ENCODE measurements at places on chromosomes 5 and 9.

DNA sequence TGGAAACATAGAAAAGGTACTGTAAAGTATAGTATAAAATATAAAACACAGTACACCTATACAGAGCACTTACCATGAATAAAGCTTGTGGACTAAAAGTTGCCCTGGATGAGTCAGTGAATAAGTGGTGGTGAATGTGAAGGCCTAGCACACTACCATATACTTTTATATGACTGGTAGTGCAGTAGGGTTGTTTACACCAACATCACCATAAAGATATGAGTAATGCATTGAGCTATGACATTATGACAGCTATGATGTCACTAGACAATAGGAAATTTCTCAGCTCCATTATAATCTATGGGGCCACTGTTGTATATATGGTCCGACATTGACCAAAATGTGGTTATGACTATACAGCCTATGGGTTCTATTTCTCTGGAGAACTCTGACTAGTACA, 291.8 kb upstream of the ACTBL2 start:
- DNase-seq = no peak

- no peak for DNase-seq
These were observed 15.0 kb upstream of the TIFAB start for GRCh38 chr5:135467051-135467625.

GRCh38 chr5:178433273-178433775, 156.9 kb downstream of the COL23A1 start:
- DNase-seq = no peak

DNA sequence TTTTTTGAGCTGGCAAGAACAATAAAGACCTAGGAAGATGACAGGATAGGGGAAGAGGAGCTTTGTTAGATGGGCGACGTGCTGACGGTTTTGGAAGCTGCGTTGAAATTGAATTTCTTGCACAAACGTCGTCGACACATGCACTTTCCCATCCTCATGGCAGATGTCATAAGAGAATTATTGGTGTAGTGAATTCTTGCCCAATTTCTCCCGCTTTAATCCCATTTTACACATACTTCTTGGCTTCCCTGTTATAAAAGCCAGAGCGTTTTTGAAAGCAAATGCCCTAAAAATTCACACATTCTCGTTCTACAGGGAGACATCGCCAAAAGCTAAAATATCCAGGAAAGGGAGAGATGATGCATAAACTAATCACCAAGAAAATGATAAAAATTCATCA, 109.8 kb upstream of the DAP start:
- DNase-seq = no peak

DNA sequence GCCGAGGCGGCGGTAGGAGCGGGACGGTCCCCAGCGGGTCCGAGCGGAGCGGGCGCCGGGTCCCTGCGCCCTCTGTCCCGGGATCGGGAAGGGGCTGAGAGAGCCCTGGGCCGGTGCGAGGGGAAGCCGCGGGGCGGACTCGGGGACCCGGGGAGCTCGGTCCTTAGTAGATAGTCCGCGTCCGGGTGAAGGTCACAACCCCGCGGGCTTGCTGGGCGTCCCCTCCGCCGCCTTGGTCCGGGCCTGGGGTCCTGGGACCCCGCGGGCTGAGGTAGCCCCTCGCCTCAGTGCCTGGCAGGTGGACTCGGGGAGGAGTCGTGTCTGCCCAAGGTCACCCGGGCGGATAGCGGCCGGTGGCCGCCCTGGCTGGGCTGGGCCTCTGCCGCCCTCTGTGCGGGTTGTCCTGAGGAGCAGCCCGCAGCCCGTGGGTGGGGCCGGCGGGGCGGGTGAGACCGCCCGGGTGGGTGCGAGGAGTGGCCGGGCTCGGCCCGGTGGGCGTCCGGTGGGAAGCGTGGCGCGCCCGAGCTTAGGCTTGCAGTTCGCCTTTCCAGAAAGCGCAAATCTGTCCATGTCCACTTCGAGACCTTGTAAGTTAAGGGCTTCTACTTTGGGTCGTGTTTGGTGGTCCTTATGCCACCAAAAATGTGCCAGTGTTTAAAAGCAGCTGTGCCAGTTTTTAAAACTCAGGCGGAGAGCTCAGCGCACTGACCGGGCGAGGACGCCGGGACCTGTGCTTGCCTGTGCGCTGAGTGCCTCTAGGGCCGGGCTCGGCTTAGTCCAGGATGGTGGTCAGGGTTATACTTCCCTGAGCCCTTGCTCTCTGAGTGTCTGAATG, 554 bp downstream of the SDHA start:
- no peak for DNase-seq

DNA sequence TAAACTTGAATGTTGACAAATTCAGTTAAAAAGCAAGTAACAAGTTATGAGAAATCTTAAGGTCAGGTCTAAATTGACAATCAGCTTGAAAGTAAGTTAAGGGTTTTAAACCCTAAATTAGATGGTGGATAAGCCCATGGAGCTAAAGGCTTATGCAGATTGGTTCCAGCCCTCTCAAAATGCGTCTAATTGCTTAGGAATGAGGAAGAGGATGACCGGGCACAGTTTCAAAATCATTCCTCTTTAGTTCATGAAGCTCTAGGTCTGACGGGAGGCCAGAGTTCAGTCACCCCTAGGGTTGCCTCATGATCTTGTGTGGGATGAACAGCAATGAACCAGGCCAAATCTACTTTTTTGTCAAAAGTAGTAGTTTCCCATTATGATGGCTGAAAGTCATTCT, 75.4 kb downstream of the SLC38A9 start:
- no peak for DNase-seq

- no peak for DNase-seq
These were observed 228.5 kb downstream of the PIK3R1 start for GRCh38 chr5:68444048-68444447.

DNA sequence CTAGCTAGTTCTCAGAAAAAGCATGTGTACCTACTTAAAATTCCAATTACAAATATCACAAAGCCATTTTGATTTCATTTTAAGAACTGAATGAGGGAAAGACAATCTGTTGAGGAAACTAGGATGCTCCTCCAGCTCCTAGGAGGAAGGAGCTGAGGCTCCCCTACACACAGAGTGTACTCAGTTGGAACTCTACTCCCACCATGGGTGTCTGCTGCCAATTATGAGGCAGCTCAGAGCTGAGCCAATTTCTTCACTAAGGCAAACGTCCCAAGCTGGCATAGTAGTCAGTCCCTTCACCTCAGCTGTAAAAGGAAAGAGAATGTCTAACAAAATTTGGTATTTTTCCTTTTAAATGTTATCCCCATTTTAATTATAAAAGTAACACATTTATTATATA, 300.0 kb upstream of the TRPC7 start:
- no peak for DNase-seq

DNA sequence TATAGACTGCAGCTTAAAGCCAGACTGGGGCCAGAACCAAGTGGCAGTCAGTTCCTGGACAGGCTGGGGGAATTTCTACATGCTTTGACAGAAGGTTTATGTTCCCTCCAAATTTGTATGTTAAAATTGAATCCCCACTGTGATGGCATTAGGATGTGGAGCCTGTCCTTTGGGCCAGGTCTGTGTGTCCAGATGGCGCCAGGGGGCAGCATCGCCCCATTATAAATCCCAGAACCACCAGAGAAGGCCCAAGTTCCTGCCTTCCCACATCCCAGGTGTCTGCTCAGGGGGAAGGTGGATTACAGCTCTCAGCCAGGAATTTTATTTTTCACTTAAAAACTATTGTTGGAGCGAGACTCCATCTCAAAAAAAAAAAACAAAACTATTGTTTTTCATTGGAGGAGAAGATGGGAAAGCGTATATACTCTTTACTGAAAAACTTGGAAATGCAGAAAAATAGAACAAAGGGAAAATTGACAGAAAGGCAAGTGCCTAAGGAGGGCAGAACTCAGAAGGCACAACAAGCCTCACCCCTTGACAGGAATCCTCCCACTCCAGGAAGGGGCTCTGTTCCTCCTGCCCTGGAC, 5.0 kb downstream of the IL3 start:
- no peak for DNase-seq

DNA sequence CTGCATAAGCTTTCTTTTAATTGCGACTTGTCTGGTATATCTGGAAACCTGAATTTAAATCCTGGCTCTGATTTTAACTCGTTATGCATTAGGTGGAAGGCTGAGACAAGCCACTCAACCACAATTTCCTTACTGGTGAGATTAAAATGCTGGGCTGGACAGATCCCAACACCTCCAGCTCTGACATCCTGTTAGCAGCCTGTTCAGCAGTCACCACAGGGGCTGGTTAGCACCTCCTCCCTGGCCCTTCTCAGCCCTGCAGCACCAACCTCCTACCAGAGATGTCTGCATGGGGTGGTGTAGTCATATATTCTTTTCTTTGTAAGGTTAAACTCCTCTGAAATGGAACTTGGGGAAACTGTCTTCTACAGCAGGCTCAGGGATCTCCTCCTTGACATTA, 156.5 kb upstream of the NFIL3 start:
- DNase-seq = no peak

- DNase-seq = no peak
These were observed 158.8 kb downstream of the MEF2C start for GRCh38 chr5:88724201-88724600.

DNA sequence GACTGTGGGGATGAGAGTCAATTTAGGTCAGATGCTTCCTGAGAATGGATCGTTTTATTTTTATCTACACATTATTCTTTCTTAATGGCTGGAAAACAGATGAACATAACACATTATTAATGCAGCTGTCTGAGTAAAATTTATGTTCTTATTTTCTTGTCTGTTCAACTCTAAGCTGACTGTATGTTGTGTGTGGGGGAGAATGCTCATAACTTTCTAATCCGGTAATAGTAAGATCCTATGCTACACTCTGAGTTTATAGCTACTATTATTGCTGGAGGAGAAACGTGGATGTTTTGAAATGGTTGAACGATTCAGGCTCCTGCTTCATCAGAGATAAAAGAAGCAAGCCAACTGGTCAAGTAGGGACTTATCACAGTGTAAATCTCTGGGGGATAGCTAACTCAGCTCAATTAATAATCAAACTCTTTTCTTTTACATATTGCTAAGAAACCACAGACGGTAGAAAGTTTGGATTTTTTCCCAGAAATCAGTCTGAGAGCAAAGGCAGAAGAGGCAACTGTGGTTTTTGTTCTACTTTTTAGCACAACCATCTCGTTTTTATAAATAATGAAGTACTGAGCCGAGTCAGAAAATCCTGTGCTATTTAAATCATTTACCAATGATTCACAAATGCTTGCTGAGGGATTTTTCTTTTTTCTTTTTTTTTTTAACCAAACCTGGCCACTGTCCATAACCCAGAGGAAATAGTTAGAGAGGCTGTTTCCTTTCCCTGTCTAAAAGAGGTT, 265.0 kb upstream of the FAM174A start:
- DNase-seq = no peak

DNA sequence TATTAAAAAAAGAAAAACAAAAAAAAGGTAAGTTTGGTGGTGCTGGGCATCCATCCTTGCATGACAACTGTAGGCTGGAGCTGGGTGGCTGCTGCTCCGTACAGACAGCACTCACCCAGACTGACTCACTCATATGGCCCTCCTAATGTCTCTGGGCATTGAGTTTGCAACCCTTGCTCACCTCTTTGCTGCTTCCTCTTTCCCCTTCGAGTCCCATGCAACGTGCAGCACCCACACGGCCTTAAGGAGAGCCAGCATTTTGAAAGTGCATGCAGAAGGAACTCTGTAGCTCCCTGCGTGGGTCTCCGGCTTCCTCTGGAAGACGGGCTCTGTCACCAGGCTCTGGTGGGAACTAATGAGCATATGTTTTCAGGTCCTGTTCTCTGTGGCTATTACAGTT, 60.5 kb upstream of the ENTREP1 start:
- no peak for DNase-seq

DNA sequence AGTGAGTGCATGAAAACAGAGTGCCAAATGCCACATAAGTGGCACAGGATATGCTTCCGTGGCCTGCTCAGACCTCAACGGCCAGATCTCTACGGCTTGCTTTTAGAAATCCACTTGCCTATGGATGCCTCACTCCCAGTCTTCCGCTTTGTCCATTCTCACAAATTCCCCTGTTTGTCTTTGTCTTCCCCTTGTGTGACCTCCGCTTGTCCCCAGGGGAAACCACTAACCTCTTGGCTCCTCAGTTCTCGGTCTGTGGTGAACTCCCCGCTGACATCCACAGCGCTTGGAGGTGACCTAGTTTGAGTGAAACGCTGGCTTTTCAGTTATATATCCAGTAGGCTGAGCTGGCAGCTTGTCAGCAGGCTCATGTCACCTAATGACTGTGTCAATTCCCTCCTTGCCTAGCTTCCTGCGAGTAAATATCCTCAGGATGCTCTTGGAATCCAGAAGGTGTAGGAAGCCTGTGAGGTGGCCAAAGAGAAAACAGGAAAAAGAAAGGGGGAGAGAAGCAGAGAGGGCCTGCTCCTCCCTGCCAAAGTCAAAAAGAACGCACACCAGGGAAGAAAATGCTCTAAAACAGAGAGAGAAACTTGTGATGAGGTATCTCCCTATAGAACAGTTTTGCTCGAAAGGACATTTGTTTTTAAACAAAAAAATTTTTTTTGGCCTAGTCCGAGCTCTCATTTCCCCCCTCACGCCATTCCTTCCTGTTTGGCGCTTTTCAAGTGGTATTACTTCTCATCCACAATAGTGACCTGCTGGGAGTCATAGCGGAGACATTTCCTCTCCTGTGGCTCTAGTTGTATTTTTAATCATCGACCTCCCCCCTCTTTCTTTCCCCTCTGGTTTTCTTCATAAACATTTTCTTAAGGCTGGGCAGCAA, 101.6 kb upstream of the SPRY4 start:
- DNase-seq = no peak

GRCh38 chr9:81417941-81418340, 271.4 kb downstream of the TLE1 start:
- no peak for DNase-seq

- no peak for DNase-seq
These were observed 107.8 kb upstream of the PRLR start for GRCh38 chr5:35338157-35338453.

- no peak for DNase-seq
These were observed 108.9 kb upstream of the SPRY4 start for GRCh38 chr5:142433526-142434321.

GRCh38 chr5:154502180-154502579, 24.2 kb upstream of the HAND1 start:
- no peak for DNase-seq

GRCh38 chr5:74862221-74862620, 4.0 kb downstream of the FAM169A start:
- DNase-seq = no peak

DNA sequence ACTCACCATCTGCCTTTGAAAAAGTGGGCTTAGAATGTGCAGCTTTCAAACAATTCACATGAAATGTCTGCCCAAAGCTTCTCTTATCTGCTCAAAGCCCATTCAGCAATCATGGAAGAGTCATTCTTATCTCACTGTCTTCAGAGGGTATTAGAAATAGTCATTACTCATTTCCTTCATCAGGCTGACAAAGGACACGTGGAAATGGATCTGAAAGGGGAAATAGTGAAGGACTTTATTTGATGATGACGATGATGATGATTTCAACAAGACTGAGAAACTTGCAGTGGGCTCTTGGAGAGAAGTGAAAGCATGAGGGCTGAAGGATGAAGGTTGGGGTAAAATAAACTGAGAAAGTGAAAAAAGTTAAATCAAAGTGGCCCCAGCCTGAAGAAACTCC, 194.3 kb downstream of the SMARCA2 start:
- DNase-seq = no peak

GRCh38 chr5:122300374-122300773, 11.7 kb upstream of the SNCAIP start:
- DNase-seq = no peak

Data from stimulated activated CD8-positive, alpha-beta memory T cell treated with anti-CD3 and anti-CD28 coated beads, Interleukin-7, amount 100 ng/mL, for 48 hours (primary cell).